NCI-H1417 treated with DMSO at 0.1 percent for 48 hours (cell line): ENCODE measurements at places on chromosomes 2 and 18.

DNA sequence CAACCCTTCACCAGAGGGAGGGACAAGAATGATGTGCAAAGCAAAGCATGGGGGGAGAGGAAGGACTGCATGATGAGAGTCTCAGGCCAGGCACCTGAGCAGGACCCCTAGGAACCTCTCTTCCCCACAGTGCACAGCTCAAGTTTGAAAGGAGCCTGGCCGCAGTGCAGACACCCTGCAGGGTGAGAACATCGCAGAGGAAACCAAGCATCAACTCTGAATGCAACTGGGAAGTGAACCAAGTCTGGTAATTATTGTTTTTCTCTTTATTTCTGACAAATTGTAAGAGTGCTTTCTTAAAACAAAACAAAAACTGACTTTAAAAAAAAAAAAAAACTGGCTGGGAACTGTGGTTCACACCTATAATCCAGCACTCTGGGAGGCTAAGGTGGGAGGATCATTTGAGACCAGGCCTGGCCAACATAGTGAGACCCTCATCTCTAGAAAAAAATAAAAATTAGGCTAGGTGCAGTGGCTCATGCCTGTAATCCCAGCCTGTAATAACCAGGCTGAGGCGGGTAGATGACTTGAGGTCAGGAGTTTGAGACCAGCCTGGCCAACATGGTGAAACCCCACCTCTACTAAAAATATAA, 15.3 kb downstream of the NPC1 start:
- DNase-seq, result no peak

GRCh38 chr18:58101291-58101794, 57.3 kb downstream of the NEDD4L start:
- DNase-seq, result no peak

GRCh38 chr18:48949050-48949605, 1.6 kb downstream of the SMAD7 start:
- DNase-seq, result no peak

DNA sequence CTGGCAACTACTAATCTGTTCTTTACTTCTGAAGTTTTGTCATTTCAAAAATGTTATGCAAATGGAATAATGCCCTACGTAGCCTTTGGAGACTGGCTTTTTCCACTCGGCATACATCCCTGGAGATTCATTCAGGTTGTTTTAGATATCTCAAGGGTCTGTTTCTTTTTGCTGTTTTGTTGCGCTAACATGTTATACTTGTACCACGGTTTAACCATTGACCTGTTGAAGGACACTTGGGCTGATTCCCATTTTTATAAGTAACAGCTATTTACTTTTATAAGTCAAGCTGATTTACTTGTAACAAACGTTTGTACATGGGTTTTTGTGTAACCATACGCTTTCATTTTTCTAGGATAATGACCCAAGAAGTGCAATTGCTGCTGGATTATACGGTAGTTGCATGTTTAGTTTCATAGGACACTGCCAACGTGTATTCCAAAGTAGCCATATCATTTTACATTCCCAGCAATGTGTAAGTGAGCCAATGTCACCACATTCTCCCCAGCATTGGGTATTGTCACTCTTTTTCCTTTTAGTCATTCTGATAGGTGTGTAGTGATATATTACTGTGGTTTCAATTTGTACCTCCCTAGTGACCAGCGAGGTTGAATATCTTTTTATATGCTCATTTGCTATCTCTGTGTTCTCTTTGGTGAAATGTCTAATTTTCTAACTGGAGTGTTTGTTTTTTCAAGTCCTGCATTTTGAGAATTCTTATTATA, 36.5 kb upstream of the STAT4 start:
- no peak for DNase-seq

GRCh38 chr18:58657081-58657480, 14.2 kb upstream of the MALT1 start:
- no peak for DNase-seq

DNA sequence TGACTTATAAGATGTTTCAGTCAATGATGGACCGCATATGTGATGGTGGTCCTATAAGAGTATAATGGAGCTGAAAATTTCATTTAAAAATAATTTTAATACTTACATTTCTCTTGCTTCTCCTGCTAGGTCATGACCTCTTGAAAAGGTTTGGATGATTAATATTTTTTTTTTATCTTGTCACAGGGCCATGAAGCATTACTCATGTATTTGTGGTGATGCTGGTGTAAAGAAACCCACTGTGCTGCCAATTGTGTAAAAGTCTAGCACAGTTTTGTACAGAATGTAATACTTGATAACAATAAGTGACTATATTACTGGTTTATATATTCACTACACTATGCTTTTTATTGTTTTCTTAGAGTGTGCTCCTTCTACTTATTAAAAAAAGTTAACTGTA, 124.2 kb upstream of the CELF4 start:
- no peak for DNase-seq

GRCh38 chr2:181393472-181393871, 63.7 kb upstream of the ITGA4 start:
- DNase-seq, result no peak

- no peak for DNase-seq
Measured at GRCh38 chr2:25454824-25455611, 113.3 kb upstream of the DNMT3A start.

DNA sequence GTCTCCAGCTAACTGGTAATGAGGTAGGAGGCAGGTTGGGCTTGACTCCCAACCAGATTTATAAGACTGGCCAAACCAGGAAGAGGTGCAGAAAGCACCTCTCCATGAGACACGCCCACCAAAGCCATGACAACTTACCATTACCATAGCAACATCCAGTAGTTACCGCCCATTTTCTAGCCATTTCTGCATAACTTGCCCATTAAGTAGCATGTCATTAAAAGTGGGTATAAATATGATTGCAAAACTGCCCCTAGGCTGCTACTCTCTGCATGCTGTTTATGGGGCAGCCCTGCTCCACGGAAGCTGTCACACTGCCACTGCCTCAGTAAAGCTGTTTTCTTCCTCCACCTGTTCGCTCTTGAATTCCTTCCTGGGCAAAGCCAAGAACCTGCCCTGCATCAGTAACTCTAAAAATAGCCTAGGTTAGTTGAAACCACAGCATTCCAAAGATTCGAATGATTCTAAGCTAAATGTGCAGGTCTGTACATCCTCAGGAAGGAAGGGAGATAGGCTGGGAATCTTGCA, 131.9 kb downstream of the ATL2 start:
- DNase-seq, result no peak

GRCh38 chr2:74291886-74292621, 51.2 kb downstream of the SLC4A5 start:
- no peak for DNase-seq

- DNase-seq, result no peak
Measured at GRCh38 chr2:218878926-218879761, 1.5 kb upstream of the WNT10A start.

DNA sequence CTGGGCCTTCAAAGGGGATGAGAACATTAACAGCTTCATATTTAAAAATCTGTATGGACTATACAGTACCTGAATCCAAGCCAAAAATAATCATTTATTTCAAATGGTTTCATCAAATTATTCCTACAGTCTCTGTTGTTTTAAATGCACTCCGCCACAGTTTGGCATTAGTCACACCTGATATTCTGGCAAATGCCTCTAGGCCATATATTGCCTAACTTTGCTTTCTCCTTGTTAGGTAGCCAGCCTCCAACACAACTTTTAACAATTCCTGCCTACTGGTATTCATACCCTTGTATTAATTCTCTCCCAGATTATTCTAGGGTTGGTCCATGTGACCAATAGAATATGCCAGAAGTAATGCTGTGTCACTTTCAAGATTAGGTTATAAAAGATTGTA, 146.6 kb upstream of the FANCL start:
- DNase-seq, result no peak

DNA sequence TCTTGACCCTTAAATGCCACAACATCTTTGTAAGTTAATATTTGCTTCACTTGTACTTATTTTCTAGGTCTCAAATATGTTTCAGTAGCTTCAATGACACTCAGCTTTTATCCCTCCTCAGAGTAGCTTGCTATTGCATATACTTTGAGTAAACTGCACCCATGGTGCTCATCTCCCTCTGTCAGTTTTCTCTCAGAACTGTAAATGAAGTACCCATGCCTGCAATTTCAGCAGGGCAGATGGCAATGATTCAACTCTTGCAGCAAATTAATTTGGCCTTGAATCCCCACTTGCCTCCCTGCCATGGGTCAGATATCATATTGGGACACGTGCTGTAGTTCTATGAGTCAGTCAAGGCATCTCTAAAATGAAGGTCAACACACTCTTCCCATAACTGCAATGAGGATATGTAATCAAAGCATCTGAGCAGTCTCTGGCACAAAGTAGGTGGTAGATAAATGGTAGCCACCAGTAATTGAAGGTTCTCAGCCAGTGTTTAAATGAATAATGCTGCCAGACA, 225.8 kb downstream of the PIEZO2 start:
- no peak for DNase-seq

DNA sequence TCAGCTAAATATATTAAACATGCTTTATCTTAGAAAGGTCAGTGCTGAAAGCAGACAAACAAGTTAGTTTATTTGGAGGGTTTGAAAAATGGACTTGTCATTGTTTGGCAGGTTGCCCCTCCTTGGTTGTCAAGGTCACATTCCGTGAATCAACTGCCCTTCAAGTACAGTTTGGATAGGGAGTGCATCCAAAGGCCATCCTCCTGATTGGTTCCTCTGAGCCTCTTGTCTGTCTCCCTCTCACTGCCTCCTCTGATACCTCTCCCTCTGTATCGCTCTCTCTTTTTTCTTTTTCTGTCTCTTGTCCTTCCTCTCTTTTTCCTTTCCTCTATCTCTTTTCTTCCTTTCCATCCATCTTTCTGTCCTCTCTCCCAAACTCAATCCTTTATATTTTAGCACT, 5.4 kb downstream of the ITGAV start:
- no peak for DNase-seq

DNA sequence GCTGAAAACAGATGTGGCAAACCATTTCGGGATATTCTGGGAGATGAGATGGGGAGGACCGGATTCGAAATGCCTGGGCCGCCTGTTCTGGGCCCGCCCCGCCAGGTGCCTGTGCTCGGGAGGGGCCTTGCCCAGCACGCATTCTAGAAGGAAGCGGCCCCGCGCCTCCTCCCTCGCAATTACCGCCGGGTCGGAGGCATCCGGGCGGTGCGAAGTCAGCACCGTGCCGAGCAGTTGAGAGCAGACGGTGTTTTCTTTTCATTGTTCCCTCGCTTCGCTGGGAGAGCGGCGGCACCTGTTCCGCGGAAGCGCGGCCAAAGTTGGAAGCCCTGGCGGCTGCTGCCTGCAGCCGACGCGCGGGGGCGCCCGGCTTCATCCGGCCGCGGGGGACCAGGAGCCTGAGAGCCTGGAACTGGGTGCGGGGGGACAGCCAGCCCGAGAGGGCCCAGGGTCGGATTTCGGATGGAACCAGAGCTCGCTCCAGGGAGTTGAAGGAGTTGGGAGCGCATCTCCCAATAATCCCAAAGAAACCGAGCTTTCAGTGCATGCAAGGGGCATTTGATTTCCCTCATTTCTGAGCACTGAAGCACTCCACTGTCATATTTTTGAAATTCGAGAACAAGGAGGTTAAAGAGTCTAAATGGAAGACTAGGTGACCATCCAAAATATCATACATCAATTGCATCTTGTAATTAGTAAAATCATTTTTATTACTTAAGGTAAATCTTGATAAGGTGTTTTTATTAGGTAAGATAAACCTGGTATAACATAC, 241.8 kb upstream of the RAB12 start:
- DNase-seq, result peak; percentile 91

DNA sequence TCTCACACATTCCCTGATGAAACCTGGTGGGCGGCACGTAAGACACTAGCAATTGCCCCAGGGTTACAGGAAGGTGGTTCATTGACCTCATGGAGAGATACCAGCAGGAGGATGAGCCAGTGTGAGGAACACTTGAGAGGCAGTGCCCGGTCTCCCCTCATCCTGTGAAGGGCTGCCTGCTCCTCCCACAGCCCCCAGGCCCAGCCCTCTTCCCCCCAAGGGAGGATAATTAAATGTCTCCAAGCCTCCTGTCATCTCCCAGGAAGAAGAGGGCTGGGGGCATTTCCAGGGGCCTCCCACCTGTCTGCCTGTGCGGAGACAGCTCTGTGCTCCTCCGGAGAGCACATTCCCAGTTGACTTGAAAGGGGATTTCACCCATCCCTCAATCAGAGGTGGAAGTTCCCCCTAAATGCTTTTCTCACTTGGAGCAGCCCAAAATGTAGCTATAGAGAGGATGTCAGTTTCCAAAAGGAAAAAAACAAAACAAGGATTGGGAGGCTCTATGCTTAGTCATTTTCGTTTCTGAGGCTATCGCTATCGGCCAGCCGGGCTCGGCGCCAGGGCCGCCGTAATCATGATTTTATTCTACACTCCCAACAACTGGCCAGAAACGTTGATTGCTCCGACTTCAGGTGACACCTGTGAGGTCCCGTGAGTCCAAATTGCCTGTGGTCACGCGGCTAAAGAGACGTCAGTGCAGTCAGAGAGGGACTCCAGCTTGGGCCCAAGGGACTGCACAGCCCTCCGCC, 7.1 kb downstream of the KCNF1 start:
- DNase-seq, result no peak

DNA sequence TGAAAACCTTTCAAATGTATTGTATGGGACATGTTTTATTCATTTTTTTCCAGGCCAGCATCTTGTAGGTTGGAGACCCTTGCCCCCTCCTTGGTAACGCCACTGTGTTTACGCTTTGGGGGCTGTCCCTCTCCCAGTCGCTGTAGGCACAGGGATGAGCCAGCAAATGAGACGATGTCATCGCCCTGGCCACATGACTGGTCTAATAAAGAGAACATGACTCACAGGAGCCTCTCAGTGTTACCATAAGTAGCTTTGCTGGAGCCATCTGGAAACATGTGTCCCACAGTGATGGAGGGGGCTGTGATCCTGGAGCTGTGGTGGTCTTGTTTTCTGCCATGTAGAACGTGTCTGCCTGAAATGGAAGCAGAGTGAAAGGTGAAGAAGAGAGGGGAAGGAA, 78.9 kb downstream of the CD8B2 start:
- DNase-seq, result no peak

DNA sequence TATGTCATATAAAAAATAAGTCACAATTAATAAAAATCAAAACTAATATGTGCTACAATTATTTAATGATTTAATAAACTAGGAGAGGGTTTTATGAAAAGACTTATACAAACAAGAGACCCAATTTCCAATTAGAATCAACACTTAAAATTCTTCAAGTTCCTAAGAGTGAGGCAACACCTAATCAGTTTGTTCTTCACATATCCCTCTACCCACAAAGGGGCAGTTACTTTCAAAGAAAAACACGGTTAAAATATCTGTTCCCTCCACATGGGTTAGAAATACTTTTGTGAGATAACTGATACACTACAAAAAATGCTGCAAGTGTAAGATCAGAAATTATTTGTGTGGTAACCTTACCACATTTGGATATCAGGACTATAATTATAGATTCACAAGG, 357.0 kb downstream of the ERBB4 start:
- DNase-seq, result no peak

DNA sequence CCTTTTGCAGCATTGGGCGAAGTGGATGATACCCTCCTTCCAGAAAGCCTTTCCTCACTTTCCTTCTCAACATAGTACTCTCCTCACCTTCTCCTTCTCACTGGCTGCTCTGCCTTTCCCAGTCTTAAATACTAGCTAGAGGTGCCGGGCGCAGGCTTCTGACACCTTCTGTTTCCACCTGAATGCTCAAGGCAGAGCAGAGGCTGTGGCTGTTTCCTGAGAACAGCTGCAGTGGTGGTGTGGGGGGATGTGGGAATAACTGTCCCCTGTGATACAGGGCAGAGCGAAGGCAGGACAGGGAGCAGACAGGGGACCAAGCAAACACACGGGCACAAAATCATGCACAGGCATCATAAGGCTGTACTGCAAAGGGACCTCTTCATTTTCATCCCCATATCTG, 303.1 kb downstream of the SS18 start:
- DNase-seq, result no peak
